Natural killer cell treated with Interleukin-12 subunit alpha and Interleukin-12 subunit beta and Interleukin-15 and Interleukin-18, amount 100 ng/mL, for 72 hours (primary cell): ENCODE measurements at places on chromosomes 6 and 20.
A peak's percentile ranks its signal among the peaks of the same experiment; 100 is the strongest.

DNA sequence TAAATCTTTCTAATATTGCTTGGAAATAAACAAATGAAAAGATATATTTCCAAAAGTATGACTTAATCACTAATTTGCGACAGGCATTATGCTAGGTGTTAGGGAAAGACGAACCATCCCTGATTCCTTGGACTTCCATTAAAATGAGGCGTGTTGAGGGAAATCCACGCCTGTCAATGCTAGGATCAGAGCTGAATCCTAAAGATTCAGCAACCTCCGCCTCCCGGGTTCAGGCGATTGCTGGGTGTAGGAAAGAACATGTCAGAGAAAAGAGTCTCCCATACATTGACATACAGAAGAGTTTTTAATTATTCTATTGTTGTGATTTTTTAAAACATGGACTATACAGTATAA lies 16.8 kb upstream of the PRSS16 start:
- no peak for DNase-seq

DNA sequence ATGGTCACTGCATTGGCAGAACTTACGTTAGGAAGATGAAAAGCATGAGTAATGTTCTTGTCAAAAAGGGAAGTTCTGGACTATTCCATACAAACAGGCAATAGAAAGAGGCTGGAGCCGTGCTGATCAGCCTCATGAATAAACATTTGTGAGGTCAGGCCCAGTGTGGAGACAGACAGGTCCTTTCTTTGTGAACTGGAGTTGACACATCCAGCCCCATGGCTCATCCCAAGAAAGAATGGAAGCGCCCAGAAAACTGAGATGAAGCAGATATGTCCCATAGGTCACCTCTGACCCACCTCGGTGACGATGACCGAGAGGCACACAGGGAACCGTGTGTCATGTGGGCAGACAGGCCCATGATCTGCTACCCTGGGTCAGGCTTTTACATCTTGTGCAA lies 276.0 kb upstream of the SGK1 start:
- no peak for DNase-seq

- DNase-seq = no peak
These were observed 338.1 kb downstream of the PLCB1 start for GRCh38 chr20:8470156-8470555.

DNA sequence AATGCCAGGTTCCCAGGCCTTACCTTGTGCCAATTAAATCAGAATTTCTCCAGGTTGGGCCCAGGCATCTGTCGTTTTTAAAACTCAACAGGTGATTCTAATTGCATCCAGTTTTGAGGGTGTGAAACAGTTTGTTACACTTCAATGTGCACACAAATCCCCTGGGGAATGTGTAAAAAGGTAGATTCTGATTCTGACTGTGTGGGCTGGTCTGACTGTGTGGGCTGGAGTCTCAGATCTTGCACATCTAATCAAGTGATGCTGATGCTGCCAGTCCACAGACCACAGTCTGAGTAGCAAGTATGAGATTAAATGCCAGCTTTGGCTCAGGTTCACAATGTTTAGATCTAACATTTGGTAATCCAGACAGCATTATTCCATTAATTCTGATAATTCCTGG lies 12.5 kb upstream of the ETV7 start:
- no peak for DNase-seq

- DNase-seq = no peak
These were observed 10.9 kb downstream of the AMD1 start for GRCh38 chr6:110885526-110885925.

- DNase-seq = no peak
These were observed 34.0 kb upstream of the INSM1 start for GRCh38 chr20:20333866-20334265.

- DNase-seq = peak; percentile 71
These were observed at the start of gene VWA7 for GRCh38 chr6:31776989-31777666. Gene VWA7, minus strand, starts transcription at chr6:31777328. Its CDS starts 549 bp downstream, at chr6:31776779.

- DNase-seq = no peak
These were observed 18.5 kb upstream of the TUBB2A start for GRCh38 chr6:3175715-3176402.

- DNase-seq = no peak
These were observed 10.5 kb downstream of the PIGT start for GRCh38 chr20:45426320-45427016.

DNA sequence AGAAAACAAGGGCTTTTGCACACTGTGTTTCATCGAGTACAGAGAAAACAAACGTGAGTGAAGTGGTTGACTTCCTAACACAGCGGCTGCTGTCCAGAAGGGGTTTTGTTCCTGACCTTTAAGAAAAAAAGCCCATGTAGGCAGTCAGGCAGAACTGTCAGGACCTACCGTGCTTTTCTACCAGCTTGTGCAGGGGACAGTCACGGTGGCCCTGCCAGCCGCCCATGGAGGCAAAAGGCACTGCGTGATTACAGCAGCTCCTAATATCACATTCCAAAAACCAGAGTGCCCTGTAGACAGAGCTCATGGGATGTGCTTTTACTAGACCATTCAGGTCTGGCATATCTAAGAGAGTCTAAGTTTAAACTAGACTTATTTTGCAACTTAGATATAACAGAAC lies 12.2 kb downstream of the TNFAIP3 start:
- DNase-seq = no peak

GRCh38 chr20:10259166-10259565 lies 40.5 kb downstream of the SNAP25 start:
- no peak for DNase-seq

- no peak for DNase-seq
These were observed 343.6 kb downstream of the FRK start for GRCh38 chr6:115717062-115717461.

DNA sequence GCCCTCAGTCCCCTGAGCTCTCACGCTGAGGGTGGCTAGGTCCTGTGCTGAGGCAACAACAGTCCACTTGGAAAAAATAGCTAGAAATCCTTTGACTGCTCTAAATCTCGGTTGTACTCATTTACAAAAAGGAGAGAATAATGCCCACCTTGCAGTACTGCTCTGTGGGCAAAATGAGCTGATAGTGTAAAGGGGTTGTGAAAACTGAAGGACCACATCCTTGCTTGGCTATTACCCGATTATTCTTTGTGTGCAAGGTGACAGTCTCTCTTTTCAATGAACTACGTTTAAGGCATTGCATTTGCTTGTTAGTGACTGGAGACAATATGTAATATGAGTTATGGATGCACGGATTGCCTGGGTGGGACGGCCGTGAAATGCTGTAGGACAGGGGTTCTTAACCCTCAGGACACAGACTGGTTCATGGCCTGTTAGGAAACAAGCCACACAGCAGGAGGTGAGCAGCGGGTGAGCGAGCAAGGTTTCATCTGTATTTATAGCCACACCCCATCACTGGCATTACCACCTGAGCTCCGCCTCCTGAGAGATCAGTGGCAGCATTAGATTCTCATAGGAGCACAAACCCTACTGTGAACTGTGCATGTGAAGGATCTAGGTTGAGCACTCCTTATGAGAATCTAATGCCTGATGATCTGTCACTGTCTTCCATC lies 14.6 kb downstream of the SAMD3 start:
- DNase-seq = no peak

GRCh38 chr20:44284032-44284431 lies 27.0 kb downstream of the FITM2 start:
- DNase-seq = no peak

GRCh38 chr6:151675746-151676459 lies 131.6 kb upstream of the ESR1 start:
- DNase-seq = no peak
